ENCODE measurements at places on chromosomes 5 and 9.
A peak's percentile ranks its signal among the peaks of the same experiment; 100 is the strongest.

DNA sequence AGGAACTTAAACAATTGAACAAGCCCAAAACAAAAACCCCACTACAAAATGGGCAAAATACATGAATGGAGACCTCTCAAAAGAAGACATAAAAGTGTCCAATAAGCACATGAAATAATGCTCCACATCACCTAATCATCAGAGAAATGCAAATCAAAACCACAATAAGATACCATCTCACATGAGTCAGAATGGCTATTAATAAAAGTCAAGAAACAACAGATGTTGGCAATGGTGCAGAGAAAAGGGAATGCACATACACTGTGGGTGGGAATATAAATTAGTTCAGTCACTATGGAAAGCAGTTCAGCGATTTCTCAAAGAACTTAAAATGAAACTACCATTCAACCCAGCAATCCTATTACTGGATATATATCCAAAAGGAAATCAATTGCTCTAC lies 337.4 kb upstream of the GRIA1 start:
- no peak for DNase-seq

- peak; percentile 54 for DNase-seq
These were observed 31.3 kb downstream of the TNFSF15 start for GRCh38 chr9:114774524-114774923.

DNA sequence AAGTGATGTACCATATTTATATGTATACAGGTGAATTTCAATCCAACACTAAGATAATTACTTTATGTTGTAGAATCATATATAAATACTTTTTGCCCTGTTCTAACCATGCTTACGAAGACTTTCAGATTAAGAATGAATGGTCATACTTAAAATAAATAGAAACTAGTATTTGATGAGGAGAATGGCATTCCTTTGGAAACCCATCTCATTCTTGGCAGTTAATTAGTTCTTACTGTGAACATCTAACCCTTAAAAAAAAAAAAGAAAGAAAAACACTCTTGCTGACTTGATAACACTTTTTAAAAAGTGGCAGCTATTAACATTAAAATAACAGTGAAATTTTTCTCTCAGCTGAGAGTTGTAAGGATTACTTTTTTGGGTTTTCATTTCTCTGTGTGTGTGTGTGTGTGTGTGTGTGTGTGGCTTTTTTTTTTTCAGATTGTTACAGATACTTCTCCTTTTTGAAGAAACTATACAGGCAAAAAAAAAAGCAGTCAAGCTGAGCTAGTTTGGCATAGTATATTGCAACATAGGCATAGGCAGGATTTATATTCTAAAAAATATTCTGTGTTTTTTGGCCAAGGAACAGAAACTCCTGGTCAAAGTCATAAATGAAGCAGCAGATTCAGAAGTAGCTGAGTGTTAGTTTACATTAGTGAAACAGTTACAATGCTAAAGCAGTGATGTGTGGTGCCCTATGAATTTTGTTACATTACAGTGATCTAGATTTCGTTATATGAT lies 163.5 kb downstream of the CD180 start:
- DNase-seq: peak; percentile 52

- no peak for DNase-seq
These were observed 180.1 kb upstream of the ELL2 start for GRCh38 chr5:96141749-96142148.
